ENCODE measurements at places on chromosomes 12 and 14. TPM values are rescaled to one million over a fixed set of nuclear protein-coding genes. Genes with fewer than 3 reads are reported as not detected.

The FBXL14 gene
- total RNA-seq, result 17.9 TPM

DNA sequence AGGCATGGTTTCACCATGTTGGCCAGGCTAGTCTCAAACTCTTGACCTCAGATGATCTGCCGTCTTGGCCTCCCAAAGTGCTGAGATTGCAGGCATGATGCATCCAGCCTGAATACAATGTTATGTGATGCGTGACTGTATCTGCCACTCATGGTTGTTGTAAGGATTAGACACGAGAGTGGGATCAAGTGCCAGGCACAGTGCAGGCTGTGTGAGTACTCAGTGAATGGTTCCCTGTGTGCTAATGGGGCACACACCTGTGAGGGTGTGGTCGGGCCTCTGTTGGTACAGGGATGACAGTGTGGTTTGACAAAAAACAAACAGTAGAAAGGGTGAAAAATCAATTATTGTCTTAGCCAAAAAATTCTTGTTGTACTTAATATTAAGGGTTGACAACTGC is 61.8 kb downstream of the TECPR2 start:
- peaks cover 4% of the 10 kb centered on the region for H3K36me3 ChIP-seq
- no peaks in the 10 kb centered on the region for H3K27me3 ChIP-seq
- H3K27ac ChIP-seq, result no peak overlapping the region
- no peak for DNase-seq

GRCh38 chr12:104551313-104551931 is 94.7 kb downstream of the CHST11 start:
- no peaks in the 10 kb centered on the region for H3K4me1 ChIP-seq
- no peak overlapping the region for H3K27ac ChIP-seq
- no peak overlapping the region for H3K4me3 ChIP-seq
- H3K27me3 ChIP-seq, result no peaks in the 10 kb centered on the region
- no peaks in the 10 kb centered on the region for H3K36me3 ChIP-seq

GRCh38 chr14:51107801-51108200 is 12.9 kb upstream of the TRIM9 start:
- no peak overlapping the region for H3K4me3 ChIP-seq
- DNase-seq, result no peak
- no peaks in the 10 kb centered on the region for H3K4me1 ChIP-seq
- no peaks in the 10 kb centered on the region for H3K27me3 ChIP-seq
- H3K27ac ChIP-seq, result no peak overlapping the region

DNA sequence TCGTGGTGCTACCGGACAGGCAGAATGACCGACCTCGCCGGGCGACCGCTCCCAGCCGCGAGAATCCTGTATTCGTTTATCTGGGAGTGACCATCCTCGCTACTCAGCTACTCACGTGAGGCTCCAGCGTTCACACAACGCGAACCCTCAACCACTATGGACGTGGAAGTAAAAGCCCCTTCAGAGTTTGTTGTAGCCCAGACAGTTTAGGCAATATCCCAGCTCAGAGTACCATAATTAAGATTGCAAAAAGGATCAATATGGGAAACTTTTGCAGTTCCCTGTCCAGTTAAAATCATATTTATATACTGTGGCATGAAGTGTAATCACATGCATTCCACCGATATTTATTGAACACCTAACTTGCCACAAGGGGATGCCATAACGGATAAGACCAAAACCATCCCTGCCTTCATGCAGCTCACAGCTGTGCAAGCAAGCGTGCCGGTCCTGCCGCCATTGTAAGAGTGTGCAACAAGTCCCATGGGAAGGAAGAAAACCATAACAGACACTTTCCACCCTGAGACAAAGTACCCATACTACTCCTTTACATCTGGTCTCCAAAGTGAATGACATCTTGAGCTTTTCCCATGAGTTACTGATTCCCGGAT is 938 bp upstream of the MAX start:
- H3K36me3 ChIP-seq, result no peaks in the 10 kb centered on the region
- peak overlapping the region; percentile 82 for H3K4me3 ChIP-seq
- peaks cover 4% of the 10 kb centered on the region for H3K27me3 ChIP-seq
- H3K27ac ChIP-seq, result no peak overlapping the region
- DNase-seq, result no peak

- peak overlapping the region; percentile 50 for H3K27ac ChIP-seq
- no peaks in the 10 kb centered on the region for H3K36me3 ChIP-seq
- H3K27me3 ChIP-seq, result no peaks in the 10 kb centered on the region
These were observed 9.8 kb upstream of the CIPC start for GRCh38 chr14:77088219-77088618.

GRCh38 chr14:101351769-101352168 is 209.5 kb upstream of the DIO3 start:
- no peaks in the 10 kb centered on the region for H3K4me1 ChIP-seq
- no peaks in the 10 kb centered on the region for H3K27me3 ChIP-seq
- no peaks in the 10 kb centered on the region for H3K36me3 ChIP-seq
- no peak overlapping the region for H3K4me3 ChIP-seq

- H3K4me3 ChIP-seq, result no peak overlapping the region
- no peaks in the 10 kb centered on the region for H3K36me3 ChIP-seq
- peak overlapping the region; percentile 13 for H3K27ac ChIP-seq
- H3K4me1 ChIP-seq, result peaks cover 11% of the 10 kb centered on the region
- DNase-seq, result no peak
These were observed 1.7 kb downstream of the ZDHHC17 start for GRCh38 chr12:76765598-76765997.

- no peaks in the 10 kb centered on the region for H3K27me3 ChIP-seq
- DNase-seq, result no peak
- H3K4me3 ChIP-seq, result no peak overlapping the region
- H3K4me1 ChIP-seq, result no peaks in the 10 kb centered on the region
These were observed 92.9 kb upstream of the FOXN3 start for GRCh38 chr14:89509891-89510290.

GRCh38 chr12:23088594-23088993 is 463.6 kb downstream of the ETNK1 start:
- no peaks in the 10 kb centered on the region for H3K4me1 ChIP-seq
- H3K27ac ChIP-seq, result no peak overlapping the region
- H3K4me3 ChIP-seq, result no peak overlapping the region
- no peak for DNase-seq

The ADAM20 gene
- 1.2 TPM for total RNA-seq

DNA sequence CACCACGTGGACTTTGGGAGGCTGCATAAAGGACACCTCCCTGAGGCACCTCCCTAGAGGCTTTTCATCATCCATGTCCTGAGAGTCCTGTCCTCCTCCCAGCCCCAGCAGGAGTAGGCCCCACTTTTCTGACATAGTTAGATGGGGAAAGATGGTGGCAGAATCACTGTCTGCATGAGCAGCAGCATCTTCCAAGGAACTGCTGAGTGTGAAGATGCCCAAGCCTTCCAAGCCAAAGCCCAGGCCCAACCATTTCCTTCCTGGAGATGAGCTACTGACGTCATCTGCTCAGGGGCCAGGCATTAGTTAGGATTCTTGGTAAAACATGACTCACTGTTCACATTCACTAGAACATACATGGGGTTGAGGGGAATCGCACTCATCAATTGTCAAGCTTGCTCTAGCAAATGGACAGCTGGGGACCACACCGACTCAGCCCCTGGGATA is 37.3 kb downstream of the VDR start:
- peaks cover 10% of the 10 kb centered on the region for H3K4me1 ChIP-seq
- H3K27ac ChIP-seq, result no peak overlapping the region
- no peak for DNase-seq
- H3K36me3 ChIP-seq, result no peaks in the 10 kb centered on the region
- H3K4me3 ChIP-seq, result no peak overlapping the region

The GALNT4 gene
- total RNA-seq, result 14.4 TPM

DNA sequence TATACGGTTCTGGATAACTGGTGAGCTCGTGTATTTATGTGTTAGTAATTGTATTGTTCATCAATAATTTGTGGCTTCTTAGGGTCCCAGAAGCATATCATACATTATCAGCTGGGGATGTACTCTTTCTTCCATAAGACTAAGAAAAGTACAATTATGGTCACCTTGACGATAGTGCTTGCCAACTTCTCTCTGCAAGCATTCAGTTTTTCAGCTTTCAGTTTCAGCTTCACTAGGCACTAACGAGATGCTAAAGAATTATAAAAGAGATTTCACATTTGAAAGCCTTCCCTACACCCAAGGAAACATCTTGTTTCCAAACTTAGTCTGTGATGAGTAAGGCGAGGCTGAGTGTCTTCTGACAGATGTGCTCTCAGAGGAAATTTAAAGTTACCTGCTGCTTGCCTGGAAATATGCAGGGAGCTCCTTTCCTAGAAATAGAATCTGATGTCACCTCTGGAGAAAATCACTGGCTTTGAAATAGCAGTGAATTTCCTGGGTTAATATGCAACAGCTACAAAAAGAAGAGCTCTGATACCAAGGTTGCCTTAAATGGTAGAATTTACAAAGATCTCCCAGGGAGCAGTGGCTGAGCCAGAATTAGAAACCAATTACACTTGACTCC is 1419.9 kb upstream of the TMEM132C start:
- H3K4me1 ChIP-seq, result no peaks in the 10 kb centered on the region
- H3K27ac ChIP-seq, result no peak overlapping the region
- H3K36me3 ChIP-seq, result no peaks in the 10 kb centered on the region
- no peak for DNase-seq

- H3K36me3 ChIP-seq, result no peaks in the 10 kb centered on the region
- no peaks in the 10 kb centered on the region for H3K27me3 ChIP-seq
- peaks cover 22% of the 10 kb centered on the region for H3K4me1 ChIP-seq
- DNase-seq, result no peak
These were observed 5.8 kb downstream of the PPP1R12A start for GRCh38 chr12:79929065-79929464.

GRCh38 chr14:35932659-35933159 is 106.6 kb downstream of the BRMS1L start:
- no peak for DNase-seq
- no peaks in the 10 kb centered on the region for H3K27me3 ChIP-seq
- H3K4me3 ChIP-seq, result no peak overlapping the region
- H3K4me1 ChIP-seq, result no peaks in the 10 kb centered on the region

DNA sequence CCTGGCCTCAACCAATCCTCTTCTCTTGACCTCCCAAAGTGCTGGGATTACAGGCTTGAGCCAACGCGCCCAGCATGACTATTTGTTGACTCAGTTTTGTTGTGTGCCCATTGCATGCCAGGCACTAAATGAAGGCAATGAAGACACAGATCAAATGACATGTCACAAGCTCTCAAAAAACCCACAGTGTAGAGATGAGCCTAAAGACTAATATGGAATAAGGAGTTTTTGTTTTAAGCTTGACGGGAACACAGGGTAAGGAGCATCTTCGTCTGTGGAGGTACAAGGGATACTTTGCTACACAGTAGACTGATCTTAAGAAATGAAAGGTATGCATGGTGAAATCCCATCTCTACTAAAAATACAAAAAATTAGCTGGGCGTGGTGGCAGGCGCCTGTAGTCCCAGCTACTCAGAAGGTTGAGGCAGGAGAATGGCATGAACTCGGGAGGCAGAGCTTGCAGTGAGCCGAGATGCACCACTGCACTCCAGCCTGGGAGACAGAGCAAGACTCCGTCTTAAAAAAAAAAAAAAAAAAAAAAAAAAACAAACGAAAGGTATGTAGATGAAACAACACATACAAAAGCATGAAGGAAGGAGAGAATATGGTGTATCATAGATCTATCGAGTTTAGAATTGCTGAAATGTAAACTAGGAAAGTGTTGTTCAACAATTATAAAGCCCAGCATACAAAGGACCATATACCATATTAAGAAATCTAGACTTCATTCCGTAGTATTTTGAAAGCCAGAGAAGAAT is 122.1 kb upstream of the PTPRB start:
- no peaks in the 10 kb centered on the region for H3K27me3 ChIP-seq
- H3K4me3 ChIP-seq, result no peak overlapping the region
- H3K27ac ChIP-seq, result no peak overlapping the region
- H3K36me3 ChIP-seq, result no peaks in the 10 kb centered on the region
- H3K4me1 ChIP-seq, result no peaks in the 10 kb centered on the region

DNA sequence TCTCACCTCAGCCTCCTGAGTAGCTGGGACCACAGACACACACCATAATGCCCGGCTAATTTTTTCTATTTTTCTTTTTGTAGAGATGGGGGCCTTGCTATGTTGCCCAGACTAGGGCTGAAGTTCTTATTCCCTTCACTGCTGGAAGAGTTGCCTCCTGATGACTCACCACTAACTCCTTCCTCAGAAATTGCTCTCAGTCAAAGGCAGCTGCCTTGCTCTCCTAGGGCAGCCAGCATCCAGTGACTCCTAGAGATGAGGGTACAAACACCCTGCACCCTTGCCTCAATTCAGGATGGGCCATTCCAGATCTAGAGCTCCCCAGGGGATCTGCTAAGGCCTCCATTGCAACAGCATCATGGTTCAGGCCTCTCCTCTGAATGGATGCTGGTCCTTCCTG is 54.0 kb upstream of the RASSF8 start:
- H3K4me1 ChIP-seq, result no peaks in the 10 kb centered on the region
- H3K36me3 ChIP-seq, result no peaks in the 10 kb centered on the region
- no peaks in the 10 kb centered on the region for H3K27me3 ChIP-seq
- no peak overlapping the region for H3K4me3 ChIP-seq
- no peak overlapping the region for H3K27ac ChIP-seq

DNA sequence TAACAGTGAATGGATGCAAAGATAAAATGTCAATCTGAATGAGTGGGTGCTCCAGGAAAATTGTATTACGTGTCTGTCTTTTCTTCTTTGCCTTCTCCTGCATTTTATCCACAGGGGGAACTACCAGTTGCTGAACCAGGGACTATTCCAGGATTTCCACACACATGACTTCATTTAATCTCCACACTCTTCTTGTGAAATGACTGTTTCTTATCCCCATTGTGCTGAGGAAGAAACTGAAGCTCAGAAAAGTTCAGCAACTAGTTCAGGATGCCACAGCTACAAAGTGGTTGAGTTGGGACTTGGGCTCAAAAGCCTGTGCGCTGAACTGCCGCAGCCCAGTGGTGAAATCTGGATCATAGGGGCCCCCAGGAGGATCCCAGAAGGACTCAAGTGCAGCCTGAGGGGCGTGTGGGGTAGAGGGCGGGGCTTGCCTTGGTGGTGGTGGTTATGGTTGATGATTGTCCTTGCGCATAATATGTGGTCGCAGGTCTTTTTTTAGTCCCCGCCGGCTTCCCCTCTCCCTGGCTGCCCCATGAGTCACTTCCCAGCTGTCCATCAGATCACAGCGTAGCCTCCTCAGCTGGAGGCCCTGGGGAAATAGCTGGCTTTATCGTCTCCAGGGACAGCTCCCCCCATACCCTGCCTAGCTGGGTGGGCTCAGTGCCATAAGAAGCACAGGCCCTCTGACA is 235.2 kb upstream of the CRY1 start:
- H3K4me3 ChIP-seq, result no peak overlapping the region
- no peaks in the 10 kb centered on the region for H3K27me3 ChIP-seq
- no peak for DNase-seq
- no peaks in the 10 kb centered on the region for H3K4me1 ChIP-seq

Data from kidney (tissue), 22 donors.